ENCODE measurements at places on chromosomes 16 and 17.

DNA sequence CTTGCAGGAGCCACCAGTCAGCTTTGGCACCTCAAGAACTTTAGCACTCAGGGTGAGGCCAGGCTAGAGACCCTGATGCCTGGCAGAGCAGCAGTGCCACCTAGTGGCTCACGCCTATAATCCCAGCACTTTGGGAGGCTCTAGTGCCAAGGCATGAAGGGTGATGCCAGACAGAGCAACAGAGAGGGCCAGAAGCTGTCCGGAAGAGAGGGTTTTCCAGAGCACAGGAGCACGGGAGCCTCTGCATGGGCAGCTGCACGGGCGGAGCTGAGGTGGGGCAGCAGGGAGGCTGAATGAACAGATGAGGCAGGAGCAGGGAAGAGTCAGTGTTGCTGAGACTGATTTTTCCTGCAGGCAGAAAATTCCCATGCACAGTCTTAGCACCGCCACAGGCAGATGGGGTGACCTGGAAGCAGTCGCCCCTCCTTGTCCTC lies 38.9 kb downstream of the MYH3 start:
- H3K27me3 ChIP-seq, result no peaks in the 10 kb centered on the region
- peak; percentile 72 for DNase-seq
- H3K36me3 ChIP-seq, result no peaks in the 10 kb centered on the region
- H3K4me3 ChIP-seq, result no peak overlapping the region
- peaks cover 4% of the 10 kb centered on the region for H3K4me1 ChIP-seq

GRCh38 chr16:46573008-46573833 lies 48.0 kb downstream of the SHCBP1 start:
- H3K36me3 ChIP-seq, result no peaks in the 10 kb centered on the region
- no peak overlapping the region for H3K27ac ChIP-seq
- H3K27me3 ChIP-seq, result no peaks in the 10 kb centered on the region
- no peak overlapping the region for H3K4me3 ChIP-seq

DNA sequence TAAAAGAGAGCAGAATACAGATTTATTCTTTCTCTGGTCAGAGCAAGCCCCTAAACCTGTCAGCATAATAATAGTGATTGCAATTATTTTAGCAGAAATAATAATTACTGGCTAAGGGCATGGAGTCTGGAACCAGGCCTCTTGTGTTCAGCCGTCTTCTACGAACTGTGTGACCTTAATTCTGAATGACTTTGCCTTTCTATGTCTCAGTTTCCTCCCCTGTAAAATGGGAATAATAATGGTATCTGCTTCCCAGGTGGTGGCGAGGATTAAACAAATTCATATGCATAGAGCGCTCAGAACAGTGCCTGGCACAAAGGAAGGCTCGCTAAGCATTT lies 33.4 kb downstream of the RAB11FIP4 start:
- no peak overlapping the region for H3K27ac ChIP-seq
- no peak overlapping the region for H3K4me3 ChIP-seq
- DNase-seq, result no peak
- no peaks in the 10 kb centered on the region for H3K36me3 ChIP-seq
- H3K27me3 ChIP-seq, result no peaks in the 10 kb centered on the region

- DNase-seq, result no peak
- H3K27ac ChIP-seq, result no peak overlapping the region
- H3K36me3 ChIP-seq, result peaks cover 5% of the 10 kb centered on the region
- 0 out of 2 replicates have a peak, but pooled peaks cover 2% of the 10 kb centered on the region for H3K4me1 ChIP-seq
- H3K4me3 ChIP-seq, result no peak overlapping the region
Observed at GRCh38 chr16:66936462-66936861, 1.1 kb downstream of the CES2 start.

GRCh38 chr16:50836121-50836621 lies 94.3 kb downstream of the CYLD start:
- no peaks in the 10 kb centered on the region for H3K27me3 ChIP-seq
- H3K27ac ChIP-seq, result no peak overlapping the region

GRCh38 chr17:46173153-46173552 lies 20.1 kb downstream of the KANSL1 start:
- no peak overlapping the region for H3K4me3 ChIP-seq
- peaks cover 1% of the 10 kb centered on the region for H3K4me1 ChIP-seq
- DNase-seq, result no peak
- H3K36me3 ChIP-seq, result peaks cover 10% of the 10 kb centered on the region
- no peak overlapping the region for H3K27ac ChIP-seq
- H3K27me3 ChIP-seq, result no peaks in the 10 kb centered on the region

GRCh38 chr16:68246121-68246520 lies 948 bp downstream of the PLA2G15 start:
- no peaks in the 10 kb centered on the region for H3K27me3 ChIP-seq
- no peak overlapping the region for H3K4me3 ChIP-seq
- H3K4me1 ChIP-seq, result no peaks in the 10 kb centered on the region

DNA sequence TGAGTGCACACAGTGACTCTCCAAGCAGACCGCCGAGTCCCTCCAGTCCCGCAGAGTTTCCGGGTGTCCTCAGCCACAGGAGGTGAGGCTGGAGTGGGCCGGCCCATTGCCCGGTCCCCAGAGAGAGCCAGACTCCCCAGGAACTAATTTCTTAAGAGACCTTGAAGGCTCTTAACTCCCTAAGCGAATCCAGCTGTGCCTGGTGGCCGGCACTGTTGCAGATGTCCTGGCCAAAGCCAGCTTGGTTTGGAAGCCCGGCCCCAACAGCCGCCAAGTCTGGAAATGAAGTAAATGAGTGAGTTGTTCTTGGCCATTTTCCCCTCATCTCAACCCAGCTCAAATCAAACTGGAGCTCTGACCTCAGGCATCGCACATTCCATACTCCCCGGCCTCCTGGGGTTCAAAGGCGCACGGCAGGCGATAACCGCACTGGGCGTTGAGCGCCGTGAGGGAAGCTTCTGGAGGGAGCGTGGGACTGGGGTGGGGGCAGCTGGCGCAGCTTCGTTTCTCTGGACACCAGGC lies 42.0 kb downstream of the CMIP start:
- H3K4me3 ChIP-seq, result no peak overlapping the region
- H3K36me3 ChIP-seq, result no peaks in the 10 kb centered on the region
- no peak for DNase-seq
- no peak overlapping the region for H3K27ac ChIP-seq

- H3K4me3 ChIP-seq, result no peak overlapping the region
- H3K27me3 ChIP-seq, result no peaks in the 10 kb centered on the region
- DNase-seq, result no peak
- no peaks in the 10 kb centered on the region for H3K4me1 ChIP-seq
- no peaks in the 10 kb centered on the region for H3K36me3 ChIP-seq
Observed at GRCh38 chr17:68210570-68211315, 37.1 kb upstream of the AMZ2 start.

- H3K27ac ChIP-seq, result no peak overlapping the region
- H3K4me3 ChIP-seq, result no peak overlapping the region
- no peaks in the 10 kb centered on the region for H3K36me3 ChIP-seq
- no peaks in the 10 kb centered on the region for H3K27me3 ChIP-seq
- DNase-seq, result no peak
Observed at GRCh38 chr17:350706-351448, 1.7 kb downstream of the RPH3AL start.

GRCh38 chr16:27341549-27341948 lies 27.8 kb downstream of the IL4R start:
- no peak overlapping the region for H3K4me3 ChIP-seq
- H3K36me3 ChIP-seq, result peaks cover 14% of the 10 kb centered on the region
- H3K27ac ChIP-seq, result no peak overlapping the region
- 0 out of 2 replicates have a peak, but pooled peaks cover 1% of the 10 kb centered on the region for H3K4me1 ChIP-seq
- H3K27me3 ChIP-seq, result no peaks in the 10 kb centered on the region
- DNase-seq, result no peak

DNA sequence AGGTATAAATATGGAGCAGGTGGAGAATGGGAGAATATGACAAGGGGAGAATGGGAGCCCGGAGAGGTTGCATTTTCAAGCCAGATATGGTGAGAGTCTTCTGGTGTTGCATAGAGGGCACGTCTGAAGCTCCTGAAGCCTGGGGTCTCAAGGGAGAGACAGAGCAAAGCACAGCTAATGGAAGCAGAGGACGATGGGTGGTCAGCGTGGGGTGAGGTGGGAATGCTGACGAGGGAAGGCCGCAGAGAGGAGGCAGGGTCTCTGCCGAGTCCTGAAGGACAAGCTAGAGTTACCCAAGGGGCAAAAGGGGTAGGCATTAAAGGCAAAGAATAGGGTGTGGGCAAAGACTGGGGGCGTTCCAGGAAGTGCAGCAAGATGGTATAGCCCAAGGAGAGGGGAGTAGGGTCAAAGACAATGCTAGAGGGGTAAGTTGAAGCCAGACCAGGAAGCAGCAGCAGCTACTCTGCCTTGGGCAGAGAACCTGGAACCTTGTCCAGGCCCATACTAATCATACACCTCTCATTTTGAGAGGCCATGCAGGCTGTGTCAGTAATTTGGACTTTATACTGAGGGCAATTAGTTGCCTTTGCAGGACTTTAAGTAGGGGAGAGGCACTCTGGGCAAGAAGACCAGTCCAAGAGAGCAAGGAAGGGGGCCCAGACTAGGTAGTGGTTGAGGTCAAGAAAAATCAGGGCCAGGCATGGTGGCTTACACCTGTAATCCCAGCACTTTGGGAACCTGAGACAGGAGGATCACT lies 2.7 kb downstream of the OTOP3 start:
- H3K4me3 ChIP-seq, result no peak overlapping the region
- H3K27me3 ChIP-seq, result peaks cover 28% of the 10 kb centered on the region
- no peaks in the 10 kb centered on the region for H3K4me1 ChIP-seq
- DNase-seq, result no peak

DNA sequence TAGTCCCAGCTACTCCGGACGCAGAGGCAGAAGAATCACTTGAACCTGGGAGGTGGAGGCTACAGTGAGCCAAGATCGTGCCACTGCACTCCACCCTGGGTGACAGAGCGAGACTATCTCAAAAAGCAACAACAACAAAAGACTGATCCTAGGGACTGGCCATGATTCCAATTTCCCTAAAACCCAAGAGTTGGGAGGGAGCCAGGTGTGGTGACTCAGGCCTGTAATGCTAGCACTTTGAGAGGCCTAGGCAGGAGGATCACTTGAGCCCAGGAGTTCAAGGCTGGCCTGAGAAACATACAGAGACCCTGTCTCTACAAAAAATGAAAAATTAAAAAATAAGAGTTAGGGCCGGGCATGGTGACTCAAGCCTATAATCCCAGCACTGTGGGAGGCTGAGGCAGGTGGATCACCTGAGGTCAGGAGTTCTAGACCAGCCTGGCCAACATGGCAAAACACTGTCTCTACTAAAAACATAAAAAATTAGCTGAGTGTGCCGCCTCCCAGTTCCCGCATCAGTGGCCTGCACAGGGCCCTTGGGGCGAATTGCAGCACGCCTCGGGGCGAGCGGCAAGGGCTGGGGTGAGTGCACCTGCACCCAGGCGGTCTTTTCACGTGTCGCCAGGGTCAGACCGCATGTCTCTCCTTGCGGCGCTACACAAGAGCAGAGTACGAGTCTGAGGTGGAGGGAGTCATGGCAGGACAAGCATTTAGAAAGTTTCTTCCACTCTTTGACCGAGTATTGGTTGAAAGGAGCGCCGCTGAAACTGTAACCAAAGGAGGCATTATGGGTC lies 40.8 kb downstream of the CDH3 start:
- no peak overlapping the region for H3K27ac ChIP-seq
- no peaks in the 10 kb centered on the region for H3K4me1 ChIP-seq
- H3K4me3 ChIP-seq, result no peak overlapping the region
- H3K36me3 ChIP-seq, result peaks cover 35% of the 10 kb centered on the region

- H3K27ac ChIP-seq, result no peak overlapping the region
- peaks cover 2% of the 10 kb centered on the region for H3K4me1 ChIP-seq
- H3K4me3 ChIP-seq, result no peak overlapping the region
- no peak for DNase-seq
Observed at GRCh38 chr16:56777001-56777400, 47.1 kb downstream of the NUP93 start.

DNA sequence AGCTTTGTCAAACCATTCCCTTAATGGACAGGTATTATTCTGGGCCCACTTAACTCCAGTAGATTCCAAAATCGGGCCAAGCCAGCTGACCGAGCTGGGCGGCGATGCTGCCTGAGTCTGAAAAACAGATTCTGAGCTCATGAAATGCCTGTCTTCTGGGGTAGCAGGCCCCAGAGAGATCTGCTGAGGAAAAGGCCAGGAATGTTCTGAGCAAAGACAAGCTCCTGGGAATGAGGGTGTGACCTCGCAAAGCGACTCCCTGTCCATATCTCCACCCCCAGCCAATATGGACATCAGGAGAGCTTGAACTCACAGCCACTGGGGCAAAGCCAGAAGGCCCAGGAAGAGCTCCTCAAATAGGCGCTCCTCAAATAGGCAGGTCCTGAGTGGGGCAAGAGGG lies 23.7 kb downstream of the ZNF423 start:
- no peak overlapping the region for H3K27ac ChIP-seq
- DNase-seq, result no peak
- no peaks in the 10 kb centered on the region for H3K27me3 ChIP-seq
- no peaks in the 10 kb centered on the region for H3K36me3 ChIP-seq
- H3K4me1 ChIP-seq, result peaks cover 25% of the 10 kb centered on the region

- no peak overlapping the region for H3K4me3 ChIP-seq
- H3K27me3 ChIP-seq, result no peaks in the 10 kb centered on the region
- no peaks in the 10 kb centered on the region for H3K4me1 ChIP-seq
- DNase-seq, result no peak
Observed at GRCh38 chr16:81263470-81264220, 25.2 kb downstream of the BCO1 start.

DNA sequence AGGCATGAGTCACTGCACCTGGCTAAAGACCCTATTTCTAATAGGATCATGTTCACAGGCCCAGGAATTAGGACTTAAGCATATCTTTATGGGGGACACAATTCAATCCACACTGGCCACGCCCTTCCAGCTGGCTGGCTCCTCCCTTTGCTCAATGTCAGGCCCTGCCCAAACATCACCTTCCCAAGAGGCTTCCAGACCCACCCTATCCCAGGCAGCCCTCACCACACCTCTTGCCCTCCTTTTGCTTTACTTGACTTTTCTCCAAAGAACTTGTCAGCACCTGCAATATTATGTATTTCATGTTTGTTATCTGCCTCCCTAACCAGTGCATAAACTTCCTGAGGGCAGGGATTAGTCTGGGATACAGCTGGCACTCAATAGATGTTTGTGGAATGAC lies 109.6 kb upstream of the CDH5 start:
- H3K27ac ChIP-seq, result no peak overlapping the region
- no peaks in the 10 kb centered on the region for H3K4me1 ChIP-seq
- H3K4me3 ChIP-seq, result no peak overlapping the region
- H3K27me3 ChIP-seq, result no peaks in the 10 kb centered on the region

DNA sequence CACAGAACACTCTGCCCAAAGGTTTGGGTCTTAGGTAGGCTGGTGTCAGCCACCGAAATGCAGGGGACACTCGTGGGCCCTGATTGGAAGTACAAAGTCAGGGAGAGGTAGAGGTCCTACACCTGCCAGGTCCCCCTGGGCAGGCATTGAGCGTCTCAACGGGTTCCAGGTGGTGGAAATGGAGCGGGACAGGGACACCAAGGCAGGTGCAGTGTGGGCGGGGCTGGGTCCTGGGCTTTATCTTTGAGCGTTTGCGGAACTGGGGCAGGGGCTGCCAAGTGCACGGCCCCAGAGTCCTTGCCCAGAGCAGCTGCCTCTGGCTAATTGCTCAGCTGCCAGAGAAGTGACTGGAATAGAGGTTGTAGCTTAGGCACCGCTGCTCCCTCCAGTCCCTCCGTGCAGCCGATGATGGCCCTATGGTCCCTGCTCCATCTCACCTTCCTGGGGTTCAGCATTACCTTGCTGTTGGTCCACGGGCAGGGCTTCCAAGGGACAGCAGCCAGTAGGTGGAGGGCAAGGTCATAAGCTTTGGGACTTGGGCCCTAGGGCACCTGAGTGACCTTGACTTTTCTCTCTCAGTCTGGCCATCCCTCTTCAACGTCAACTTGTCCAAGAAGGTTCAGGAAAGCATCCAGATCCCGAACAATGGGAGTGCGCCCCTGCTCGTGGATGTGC lies at the start of gene ZACN:
Gene ZACN (plus strand): TSS at position 323 of the 675 bp plus-strand sequence. CDS start 83 bp downstream, at position 406.
- no peak within 1 kb of the TSS for H3K4me3 ChIP-seq
- H3K27me3 ChIP-seq, result peaks cover 49% of the 10 kb centered on the region
- H3K36me3 ChIP-seq, result no peaks in the 10 kb centered on the region
- H3K27ac ChIP-seq, result no peak within 1 kb of the TSS
- H3K4me1 ChIP-seq, result peaks cover 23% of the 10 kb centered on the region

Measured in iPS DF 6.9 (cell line).